ENCODE measurements at places on chromosomes 12 and 14.

GRCh38 chr12:89333564-89334252 lies 18.6 kb downstream of the DUSP6 start:
- no peak for DNase-seq

DNA sequence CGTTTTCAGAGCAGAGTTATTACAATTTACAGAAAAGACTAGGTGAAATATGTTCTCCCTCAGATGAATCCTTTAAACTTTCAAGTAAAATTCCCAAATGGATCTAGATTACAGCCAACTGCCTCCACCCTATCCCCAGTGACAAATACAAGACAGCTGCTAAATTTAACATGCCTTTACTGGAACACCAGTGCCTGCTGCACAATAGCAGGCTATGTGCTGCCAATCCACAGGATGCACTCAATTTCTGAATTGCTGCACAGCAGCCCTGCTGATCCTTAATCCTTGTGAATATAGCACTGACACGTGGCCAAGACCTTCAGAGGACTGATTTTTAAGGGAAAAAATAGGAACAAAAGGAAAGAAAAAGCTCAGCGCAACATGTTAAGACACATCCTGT lies 128.9 kb downstream of the CCER1 start:
- DNase-seq: no peak

GRCh38 chr14:35416108-35416750 lies 11.7 kb upstream of the NFKBIA start:
- DNase-seq: no peak

GRCh38 chr14:54796961-54797360 lies 105.7 kb downstream of the GCH1 start:
- DNase-seq: no peak

DNA sequence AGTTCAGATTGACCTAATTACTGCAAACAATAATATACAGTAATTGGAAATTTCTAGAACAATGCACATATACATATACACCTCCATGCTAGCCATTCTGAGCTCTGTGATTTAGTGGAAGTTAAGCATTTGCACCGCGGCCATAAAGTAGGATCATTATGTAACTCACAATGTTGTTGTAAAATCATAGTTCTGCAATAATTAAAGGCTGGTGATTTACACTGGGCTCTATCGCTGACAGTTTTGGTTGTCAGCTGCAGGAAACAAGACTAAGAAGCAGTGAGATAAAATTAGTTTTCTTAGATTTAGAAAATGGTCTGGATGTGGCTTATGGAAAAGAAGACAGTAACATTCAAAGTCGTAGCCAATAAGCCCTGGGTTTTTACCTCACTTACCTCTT lies 776.3 kb downstream of the TMEM121 start:
- no peak for DNase-seq

- DNase-seq: no peak
These were observed 32.0 kb downstream of the ARF6 start for GRCh38 chr14:49924852-49925251.

DNA sequence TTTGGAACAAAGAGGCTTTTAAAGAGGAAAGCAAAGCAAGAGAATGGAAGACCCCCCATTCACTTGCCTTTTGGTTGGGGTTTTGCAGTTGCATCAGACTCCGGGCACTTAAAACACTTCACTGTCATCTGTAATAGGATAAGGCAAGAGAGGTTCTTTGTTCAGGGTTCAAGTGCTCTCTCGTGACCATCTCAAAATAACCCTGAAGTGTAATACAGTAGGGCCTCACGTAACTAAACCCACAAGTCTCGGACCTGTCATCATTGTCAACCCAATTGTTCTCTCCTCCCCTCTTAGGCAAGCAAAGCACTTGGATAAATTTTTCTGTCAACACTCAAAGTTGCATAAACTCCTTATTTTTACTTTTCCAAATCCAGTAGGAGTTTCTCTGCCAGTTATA lies 26.9 kb upstream of the MYBPC1 start:
- DNase-seq: no peak

- no peak for DNase-seq
These were observed 1.3 kb upstream of the IGFBP6 start for GRCh38 chr12:53096089-53096741.

DNA sequence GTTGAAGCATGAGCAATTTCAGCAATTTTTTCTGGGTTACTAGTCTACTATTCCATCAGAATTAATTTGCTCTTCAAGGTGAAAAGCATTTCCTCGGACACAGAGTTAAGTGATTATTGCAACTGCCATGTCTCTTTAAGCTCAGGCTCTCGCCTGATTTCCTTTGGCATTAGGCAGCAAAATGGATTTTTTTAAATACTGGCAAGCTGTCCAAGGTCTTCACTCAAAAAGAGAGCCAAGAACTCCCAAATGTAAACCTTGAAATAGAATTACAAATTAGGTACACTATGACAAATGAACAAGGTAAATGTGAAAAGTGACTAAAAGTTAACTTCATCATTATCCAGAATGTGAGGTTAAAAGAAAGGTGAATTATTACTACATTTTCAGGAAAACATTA lies 111.9 kb downstream of the GARIN6 start:
- DNase-seq: no peak

GRCh38 chr12:71430756-71431155 lies 8.8 kb upstream of the LGR5 start:
- DNase-seq: no peak

DNA sequence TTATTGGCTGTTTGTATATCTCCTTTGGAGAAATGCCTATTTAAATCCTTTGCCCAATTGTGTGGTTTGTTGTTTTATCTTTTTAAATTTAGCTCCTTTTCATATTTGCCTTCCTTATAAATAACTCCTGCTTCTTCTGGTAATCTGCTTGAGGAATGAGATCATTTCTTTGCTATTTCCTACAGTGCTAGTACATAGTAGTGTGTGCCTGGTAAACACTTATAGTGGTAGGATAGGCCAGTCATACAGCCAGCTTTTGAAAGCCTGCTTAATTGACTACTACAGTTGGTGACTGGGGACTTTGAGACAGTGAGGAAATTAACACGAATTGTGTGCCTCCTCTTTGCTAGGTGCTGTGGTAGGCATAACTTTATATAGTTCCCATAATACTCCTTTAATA lies 68.7 kb downstream of the BORCS5 start:
- no peak for DNase-seq

GRCh38 chr14:35932659-35933159 lies 106.6 kb downstream of the BRMS1L start:
- no peak for DNase-seq

GRCh38 chr14:103444837-103445524 lies 59.8 kb downstream of the MARK3 start:
- no peak for DNase-seq

DNA sequence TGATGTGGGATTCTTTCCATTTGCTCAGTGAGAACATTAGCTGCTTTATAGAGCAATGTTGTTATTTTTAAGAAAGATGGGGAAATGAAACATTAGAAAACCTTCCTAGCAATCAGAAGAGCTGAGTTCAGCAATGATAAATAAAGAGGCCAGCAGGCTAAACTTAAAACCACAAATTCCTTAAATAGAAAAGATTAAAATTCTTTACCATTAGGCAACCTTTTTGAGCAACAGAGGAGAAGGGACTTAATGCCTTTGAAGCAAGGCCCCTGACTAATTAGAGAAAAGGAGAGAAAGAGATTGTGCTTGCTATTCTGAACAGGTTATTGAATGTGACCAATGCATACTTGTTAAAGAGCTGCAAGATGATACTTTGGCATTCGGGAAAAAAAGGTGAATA lies 160.8 kb upstream of the LMO3 start:
- DNase-seq: no peak

DNA sequence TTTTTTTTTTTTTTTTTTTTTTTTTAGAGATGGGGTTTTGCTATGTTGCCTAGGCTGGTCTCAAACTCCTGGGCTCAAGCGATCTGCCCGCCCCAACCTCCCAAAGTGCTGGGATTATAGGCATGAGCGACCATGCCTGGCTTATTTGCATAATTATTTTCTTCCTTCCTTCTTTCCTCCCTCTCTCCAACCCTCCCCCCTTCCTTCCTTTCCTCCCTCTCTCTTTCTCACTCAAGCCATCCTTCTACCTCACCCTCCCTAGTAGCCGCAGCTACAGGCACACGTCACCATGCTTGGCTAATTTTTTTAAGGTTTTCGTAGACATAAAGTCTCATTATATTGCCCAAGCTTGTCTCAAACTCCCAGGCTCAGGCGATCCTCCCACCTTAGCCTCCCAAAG lies 83.8 kb downstream of the PEBP1 start:
- DNase-seq: no peak

GRCh38 chr14:68663385-68664076 lies 129.3 kb downstream of the ZFP36L1 start:
- no peak for DNase-seq

GRCh38 chr12:67988601-67989021 lies 636 bp upstream of the IFNG-AS1 start:
- no peak for DNase-seq

- no peak for DNase-seq
These were observed 10.8 kb downstream of the BEGAIN start for GRCh38 chr14:100576091-100577085.

GRCh38 chr14:49969961-49970360 lies 77.1 kb downstream of the ARF6 start:
- no peak for DNase-seq

Data from hematopoietic multipotent progenitor cell treated with erythropoietin and hydrocortisone succinate and interleukin-3 and kit ligand, for 15 days (in vitro differentiated cells).